NCI-H187 (cell line): ENCODE measurements at places on chromosomes 2 and 18.

DNA sequence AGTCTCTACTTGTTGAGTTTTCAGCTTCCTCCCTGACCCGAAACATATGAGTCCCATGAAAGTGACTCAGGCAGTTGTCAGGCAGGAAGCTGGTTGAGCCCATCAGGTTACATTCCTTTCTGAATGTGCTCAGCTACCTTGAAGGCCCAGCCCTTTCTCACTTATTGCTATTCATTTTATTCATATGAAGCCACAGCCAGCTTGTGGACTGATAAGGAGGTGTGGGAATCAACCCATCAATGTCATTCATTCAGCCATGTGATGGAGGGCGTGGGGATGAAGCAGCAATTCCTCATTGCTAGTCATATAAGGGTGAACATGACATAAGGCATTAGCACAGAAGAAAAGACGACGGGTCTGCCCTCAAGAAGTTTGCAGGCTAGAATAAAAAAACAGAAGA is 5.3 kb upstream of the VPS4B start:
- DNase-seq, result no peak

GRCh38 chr2:70795164-70795995 is 4.9 kb upstream of the FIGLA start:
- no peak for DNase-seq

GRCh38 chr2:109702250-109702985 is 88.3 kb downstream of the SOWAHC start:
- DNase-seq, result no peak

- DNase-seq, result no peak
These were observed 137.3 kb upstream of the HNRNPA3 start for GRCh38 chr2:177075254-177075653.

DNA sequence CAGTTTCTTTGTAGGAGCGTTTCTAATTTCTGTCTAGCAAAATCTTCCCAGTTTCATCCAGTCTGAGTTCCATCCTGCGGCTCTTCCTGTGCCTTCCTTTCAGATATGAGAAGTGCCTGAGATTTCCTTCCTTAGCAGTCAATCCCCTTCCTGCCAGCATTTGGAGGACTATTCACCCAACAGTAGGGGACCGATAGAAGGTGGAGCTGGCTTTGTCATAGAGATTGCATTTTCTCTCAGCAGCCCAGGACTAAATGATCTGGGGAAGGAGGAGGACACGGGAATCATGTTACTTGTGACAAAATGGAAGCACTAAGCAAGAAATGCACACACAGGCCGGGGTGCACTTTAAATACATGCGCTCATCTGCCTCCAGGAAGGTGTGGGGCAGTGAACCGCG is 5.6 kb upstream of the SMIM21 start:
- no peak for DNase-seq

DNA sequence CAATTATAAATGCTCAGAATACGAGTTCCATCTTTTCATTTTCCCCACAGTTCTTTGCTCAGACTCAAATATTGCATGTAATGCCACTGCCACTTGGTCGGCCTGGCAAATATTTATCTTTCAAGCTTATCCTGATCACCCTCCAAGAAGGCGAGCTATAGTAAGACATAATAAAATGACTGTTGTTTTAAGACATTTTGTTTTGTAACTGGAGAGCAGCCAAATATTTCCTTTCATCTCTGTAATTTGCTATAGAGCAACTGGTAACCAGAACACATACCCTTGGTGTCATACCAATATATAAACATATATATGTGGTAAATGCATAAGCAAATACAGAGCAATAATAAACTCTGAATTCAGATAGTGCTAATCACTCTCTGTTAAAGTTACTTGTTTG is 7.3 kb upstream of the ATL2 start:
- DNase-seq, result no peak

DNA sequence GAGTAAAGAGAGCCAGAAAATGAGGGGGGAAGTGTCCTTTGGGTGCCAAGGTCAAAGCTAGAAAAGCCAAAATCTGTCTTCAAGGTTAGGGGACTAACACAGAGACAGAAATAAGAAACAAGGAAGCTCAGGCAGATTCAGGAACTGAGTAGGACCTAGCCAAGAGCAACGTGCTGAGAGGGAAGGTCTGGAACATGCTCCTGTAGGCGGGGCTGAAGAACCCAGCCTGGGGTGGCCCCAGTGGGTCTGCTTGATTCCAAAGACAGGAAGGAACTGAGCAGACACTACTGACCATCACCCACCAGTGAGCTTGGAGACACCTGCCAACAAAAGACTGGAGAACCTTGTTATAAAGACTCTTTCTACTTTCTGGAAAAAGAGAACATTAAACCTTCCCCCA is 105.1 kb downstream of the SP3 start:
- DNase-seq, result no peak

DNA sequence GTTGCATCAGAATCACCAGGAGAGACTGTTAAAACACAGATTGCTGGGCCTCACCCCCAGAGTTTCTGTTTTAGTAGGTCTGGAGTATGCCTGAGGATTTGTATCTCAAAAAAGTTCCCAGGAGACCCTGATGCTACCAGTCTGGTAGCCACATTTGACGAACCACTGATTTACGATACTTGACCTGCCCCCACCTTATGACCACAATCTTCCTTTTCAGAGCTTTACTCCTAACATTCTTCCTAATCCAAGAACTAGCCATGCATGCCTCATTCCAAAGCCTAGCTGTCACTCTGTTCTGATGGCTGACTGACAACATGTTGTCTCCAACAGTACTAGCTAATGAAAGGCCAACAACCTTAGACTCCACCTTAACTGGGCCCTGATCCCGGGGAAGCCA is 191.4 kb downstream of the MBD2 start:
- DNase-seq, result no peak

- no peak for DNase-seq
These were observed 71.2 kb downstream of the EIF2AK3 start for GRCh38 chr2:88556026-88556425.
